ENCODE measurements at places on chromosomes 2 and 18.

DNA sequence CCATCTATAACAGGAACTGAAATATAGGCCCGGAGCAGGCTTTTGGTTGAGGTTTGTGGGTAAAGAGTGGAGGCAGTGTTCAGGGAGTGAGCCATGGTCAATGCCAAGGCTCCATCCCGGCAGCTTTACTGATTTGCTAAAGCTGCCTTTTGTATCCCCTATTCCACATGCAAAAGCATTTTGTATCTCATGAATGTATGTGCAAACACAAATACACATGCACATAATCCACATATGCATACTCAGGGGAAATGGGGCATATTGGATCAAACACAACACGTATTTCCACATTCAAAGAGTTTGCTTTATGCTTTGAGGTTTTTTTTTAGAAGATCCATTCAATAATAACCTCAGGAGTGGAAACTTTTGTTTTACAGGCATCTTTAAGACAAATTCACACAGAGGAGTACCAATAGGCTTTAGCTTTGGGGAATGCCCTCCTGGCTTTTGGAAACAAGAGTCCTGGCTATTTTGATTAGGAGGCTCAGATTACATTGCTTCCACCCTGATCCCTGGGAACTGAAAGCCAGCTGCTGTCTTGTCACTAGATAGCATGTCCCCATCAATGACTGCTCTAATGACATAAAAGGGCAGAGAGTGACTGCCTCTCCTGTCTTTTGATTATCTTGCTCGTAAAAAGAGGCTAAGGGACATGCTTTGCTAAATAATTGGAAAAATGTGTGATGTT, 263.2 kb downstream of the EN1 start:
- no peak for DNase-seq

DNA sequence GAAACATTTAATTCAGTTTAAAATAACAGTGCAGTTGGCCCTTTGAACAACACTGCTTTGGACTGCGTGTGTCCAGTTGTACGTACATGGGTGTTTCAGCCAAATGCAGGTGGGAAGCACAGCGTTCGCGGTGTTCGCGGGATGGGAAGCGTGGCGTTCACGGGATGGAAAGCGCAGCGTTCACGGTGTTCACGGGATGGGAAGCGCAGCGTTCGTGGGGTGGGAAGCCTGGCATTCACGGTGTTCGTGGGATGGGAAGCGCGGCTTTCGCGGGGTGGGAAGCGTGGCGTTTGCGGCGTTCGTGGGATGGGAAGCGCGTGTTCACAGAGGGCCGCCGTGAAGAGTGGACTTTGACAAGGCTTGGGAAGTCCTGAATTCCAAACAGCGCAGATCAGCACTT, 47.6 kb downstream of the CTDP1 start:
- no peak for DNase-seq

GRCh38 chr2:174210862-174211261, 37.5 kb downstream of the OLA1 start:
- DNase-seq, result no peak

DNA sequence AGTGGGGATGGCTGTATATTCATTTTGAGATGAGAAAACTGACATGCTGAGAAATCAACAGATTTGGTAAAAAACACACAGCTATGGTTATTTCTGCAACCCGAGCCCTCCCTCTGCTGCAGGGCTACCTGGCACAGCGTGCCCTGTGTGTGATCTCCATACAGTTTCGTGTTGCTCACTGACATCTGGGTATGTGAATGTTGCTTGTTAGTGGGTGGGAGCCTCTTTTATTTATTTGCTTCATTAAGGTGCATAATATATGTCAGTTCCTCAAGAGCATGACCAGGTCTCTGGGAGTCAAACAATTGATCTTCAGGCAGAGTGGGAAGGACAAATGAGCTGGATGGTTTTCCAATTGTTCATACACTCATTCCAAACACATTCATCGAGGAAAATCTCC, 139.1 kb upstream of the FHL2 start:
- DNase-seq, result no peak

- no peak for DNase-seq
These were observed 347.0 kb upstream of the ID2 start for GRCh38 chr2:8334866-8335325.

DNA sequence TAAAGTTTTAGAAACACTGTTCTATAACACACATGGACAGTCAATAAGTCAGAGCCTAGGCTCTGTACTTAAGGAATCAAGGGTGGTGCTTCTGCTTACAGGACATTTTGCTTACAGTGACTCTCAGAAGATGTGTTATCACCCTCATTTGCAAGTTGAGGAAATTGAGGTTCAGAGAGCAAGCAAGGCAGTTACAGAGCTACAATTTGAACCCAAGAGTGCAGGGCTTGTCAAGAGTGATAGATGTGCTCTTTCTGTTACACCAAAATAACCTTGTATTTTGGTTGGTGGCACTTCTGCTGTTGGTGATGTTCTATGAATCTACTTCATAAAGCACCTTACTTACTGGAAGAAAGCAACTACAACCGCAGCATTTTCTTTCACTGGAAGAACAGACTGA, 170.2 kb downstream of the THADA start:
- no peak for DNase-seq

DNA sequence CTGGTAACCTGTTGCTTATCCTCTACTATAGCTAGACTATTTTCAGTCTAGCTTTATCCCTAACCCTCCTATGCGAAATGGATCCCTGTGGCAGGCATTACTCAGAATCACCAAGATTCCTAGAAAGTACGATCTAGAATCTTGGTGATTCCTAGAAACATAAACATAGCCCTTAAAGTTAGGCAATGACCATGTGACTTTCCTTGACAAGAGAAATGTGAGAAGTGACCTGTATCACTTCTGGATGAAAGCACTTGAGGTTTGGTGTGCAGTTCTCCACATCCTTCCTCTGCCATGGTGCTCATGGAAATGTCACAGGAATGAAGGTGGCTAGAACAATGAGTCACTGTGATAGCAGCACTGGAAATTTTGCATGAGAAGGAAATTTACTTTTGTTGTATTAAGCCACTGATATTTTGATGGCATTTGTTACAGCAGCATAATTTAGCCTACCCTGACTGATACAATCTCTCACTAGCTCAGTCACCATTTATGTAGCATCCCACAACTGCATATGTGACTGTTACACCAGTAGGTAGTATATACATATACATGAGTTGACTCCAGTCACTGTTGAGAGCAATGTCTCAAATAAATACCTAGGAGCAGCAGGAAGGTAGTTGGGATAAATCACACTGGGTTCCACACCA, 68.3 kb upstream of the MAPRE2 start:
- DNase-seq, result no peak

- no peak for DNase-seq
These were observed 50.5 kb downstream of the ZFP36L2 start for GRCh38 chr2:43175876-43176275.

DNA sequence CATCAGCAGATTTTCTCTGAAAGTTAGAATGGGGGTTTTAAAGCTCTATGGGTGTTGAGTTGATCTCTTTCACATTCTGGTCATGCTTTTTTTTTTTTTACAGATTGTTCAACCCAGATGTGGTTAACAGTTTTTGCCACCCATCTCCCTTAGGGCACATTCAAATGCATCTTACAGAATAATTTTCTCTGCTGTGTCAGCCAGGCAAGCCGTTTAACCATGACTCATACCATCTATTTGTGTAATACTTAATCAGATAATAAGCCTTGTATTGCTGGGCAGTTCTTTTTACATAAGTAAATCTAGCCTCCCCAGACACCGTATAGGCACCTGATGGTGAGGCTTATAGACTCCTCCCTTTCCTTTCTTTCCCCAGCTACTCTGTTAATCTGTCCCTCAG, 62.0 kb downstream of the TGIF1 start:
- DNase-seq, result no peak

GRCh38 chr2:234630801-234631261, 133.9 kb upstream of the ARL4C start:
- no peak for DNase-seq

DNA sequence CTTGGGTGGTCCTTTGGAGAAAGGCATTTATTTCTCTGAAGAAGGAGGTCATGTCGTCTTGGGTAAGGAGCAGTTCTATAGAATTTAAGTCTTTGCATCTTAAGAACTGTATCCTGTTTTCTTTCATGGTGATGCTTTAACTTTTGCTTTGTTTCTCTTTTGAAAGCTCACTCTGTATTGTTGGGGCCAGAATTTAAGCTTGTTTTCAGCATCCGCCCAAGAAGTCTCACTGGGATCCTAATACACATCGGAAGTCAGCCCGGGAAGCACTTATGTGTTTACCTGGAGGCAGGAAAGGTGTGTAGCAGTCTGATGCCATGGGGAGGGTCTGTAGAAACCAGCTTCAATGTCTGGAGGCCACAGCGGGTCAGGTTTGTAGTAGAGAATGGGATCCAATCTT, 64.7 kb upstream of the TTC39C start:
- no peak for DNase-seq

DNA sequence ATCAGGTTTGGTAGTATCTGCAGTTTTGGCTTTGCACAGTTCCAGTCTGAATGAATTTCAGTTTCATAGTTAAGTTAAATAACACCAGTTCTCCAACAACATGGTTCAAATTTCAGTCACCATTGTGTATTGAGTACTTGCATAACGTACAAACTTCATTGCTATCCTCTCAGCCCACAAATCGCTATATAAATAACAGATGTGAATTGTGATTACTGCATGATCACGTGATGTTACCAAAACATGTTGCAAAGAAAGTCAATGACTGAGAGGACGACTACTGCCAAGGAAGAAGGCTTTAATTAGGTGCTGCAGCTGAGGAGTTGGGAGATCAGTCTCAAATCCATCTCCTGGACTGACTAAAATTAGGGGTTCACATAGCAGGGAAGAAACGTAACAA, 48.2 kb downstream of the COL4A4 start:
- no peak for DNase-seq

- no peak for DNase-seq
These were observed 166.7 kb downstream of the TCF4 start for GRCh38 chr18:55421308-55421614.

- DNase-seq, result no peak
These were observed 268.0 kb downstream of the CYP26B1 start for GRCh38 chr2:71879509-71880184.
